Fibroblast of skin of right quadriceps (primary cell): ENCODE measurements at places on chromosomes 3 and 15.
A peak's percentile ranks its signal among the peaks of the same experiment; 100 is the strongest.

GRCh38 chr3:140223631-140224030 is 288.6 kb downstream of the CLSTN2 start:
- DNase-seq: peak; percentile 62

DNA sequence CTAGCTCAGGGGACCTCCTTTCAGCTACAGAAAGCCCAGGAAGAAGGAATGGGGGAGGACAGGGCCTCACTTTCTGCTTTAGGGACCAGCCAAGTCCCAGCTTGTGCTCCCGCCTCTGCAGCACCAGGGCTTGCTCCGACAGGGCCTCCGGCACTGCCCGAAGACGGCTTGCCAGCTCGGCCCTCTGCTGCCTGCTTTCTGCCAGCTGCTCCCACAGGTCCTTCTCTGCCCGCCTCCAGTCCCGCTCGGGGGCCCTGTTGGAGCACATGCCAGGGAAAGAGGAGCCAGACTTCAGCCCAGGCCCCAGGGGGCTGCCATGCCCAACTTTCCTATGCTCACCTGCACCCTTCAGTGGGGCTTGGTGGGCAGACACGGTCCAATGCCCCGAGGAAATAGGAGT is 4.3 kb upstream of the CLK3 start:
- DNase-seq: no peak

DNA sequence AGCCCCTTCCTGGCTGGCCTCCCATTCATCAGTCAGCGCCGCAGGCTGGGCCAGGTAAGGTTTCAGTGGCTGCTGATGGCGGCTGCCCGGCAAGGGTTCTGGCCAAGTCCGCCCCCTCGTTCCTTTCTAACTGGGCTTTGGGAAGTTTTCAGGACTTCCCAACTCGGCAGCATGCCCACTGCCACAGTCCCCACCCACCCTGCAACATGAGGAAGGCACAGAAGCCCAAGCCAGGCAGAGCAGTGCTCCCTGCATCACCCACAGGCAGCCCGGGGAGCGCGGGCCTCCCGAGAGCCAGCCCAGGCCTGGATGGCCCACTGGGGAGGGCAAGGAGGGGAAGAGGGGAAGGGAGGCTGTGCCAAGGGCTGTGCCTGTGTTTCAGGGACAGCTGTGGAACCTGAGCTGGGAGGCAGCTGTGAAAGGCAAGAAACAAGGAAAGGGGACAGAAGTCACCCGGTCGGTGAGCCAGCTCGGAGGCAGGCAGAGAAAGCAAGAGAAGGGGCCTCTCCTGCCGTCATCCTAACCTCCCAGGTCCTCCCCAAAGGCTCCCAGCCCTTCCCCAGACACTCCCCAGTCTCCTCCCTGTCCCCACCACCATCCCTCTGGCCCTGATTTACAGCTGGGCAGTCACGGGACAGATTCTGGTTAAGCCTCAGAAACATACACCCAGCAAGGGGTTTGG is 73.9 kb downstream of the CPN2 start:
- DNase-seq: peak; percentile 74

GRCh38 chr3:32480604-32481003 is 22.0 kb downstream of the CMTM6 start:
- no peak for DNase-seq

DNA sequence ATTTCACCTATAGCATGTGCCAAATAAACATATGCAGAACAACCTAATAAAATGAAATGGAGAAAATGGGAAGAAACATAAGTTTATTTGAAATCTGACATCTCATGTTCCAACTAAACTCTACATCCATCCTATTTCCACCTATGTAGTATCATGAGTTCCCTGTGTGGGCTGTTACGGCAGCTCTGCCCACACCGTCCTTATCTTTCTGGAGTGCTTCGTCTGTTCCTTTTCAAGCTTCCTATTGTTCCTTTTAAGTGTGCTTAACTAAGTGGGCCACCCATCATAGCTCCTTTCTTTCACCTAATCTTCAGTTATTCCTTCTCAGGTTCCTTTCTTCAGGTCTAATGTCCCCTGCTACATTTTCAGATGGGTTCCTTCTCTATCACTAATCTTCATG is 17.3 kb downstream of the RYR3 start:
- DNase-seq: no peak

GRCh38 chr3:142866841-142867631 is 21.8 kb downstream of the PCOLCE2 start:
- DNase-seq: no peak

GRCh38 chr15:64949383-64950186 is 37.9 kb downstream of the ANKDD1A start:
- no peak for DNase-seq

DNA sequence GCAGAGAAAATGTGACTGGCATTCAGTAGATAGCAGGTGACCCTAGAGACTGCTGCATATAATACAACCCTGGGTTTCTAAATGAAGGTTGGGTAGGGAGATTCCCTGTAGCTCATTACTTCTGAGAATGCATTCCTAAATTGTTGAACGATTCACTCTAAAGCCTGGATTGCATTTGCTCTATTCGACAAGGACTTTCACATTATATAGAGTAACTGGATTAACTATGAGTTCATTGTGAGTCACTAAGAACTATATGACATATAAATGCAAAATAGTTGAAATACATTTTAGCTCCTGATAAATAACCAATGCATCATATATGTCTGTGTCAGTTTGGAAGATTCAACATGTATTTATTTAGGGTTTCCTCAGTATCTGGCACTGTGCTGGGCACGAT is 294.7 kb upstream of the CCDC54 start:
- peak; percentile 68 for DNase-seq

DNA sequence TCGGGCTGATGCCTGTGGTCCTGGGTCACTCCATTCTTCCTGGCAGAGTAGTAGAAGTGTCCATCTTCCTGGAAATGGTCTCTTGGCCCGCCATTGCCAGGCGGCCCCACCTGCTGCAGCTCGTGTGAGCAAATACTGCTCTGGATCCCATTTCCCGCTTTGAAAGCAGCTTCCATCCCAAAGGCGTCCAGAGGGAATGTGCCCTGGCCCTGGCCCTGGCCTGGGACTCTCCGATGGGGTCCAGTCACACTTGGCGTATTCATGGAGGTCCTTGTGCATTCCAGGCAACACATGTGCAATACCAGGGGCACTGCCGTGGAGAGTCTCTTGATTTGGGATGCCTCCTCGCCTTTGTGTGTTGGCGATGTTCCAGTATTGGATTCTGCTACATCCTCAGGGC is 111.1 kb downstream of the SNRPN start:
- DNase-seq: no peak

DNA sequence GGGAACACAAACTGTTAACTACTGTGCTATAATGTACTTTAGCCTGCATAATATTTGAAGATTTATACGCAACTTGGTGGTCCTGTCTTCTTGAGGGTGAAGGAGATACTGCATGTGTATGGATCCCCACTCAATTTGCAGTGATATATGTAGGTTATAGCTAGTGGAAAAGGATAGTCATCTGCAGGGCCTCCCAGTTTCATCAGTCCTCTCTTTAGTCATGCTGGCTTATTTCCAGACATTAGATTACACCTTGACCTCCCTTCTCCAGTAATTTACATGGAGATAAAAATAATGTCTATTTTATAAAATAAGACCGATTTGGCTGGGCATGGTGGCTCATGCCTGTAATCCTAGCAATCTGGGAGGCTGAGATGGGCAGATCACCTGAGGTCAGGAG is 3.7 kb downstream of the NR1D2 start:
- no peak for DNase-seq

- DNase-seq: peak; percentile 45
These were observed 529.0 kb upstream of the NECTIN3 start for GRCh38 chr3:110542552-110543150.
